T-helper 17 cell (primary cell): ENCODE measurements at places on chromosomes 4 and X.

- no peak for DNase-seq
Measured at GRCh38 chrX:69038816-69039215, 126.4 kb downstream of the PJA1 start.

DNA sequence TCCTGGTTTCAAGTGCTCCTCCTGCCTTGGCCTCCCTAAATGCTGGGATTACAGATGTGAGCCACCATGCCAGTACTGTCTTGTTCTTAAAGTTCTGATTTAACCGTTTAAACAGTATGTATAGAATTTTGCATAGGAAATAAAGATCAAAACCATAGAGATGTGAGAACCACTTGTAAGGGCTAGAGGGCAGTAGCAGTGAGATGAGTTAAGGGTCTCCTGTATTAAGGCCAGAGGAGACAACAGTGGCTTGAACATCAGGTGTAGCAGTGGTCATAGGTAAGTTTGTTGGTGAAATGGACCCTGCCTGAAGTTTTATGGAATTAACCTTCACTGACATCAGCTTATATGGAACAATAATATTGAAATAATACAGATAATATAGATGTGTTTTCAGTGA lies 155.7 kb downstream of the SLC4A4 start:
- DNase-seq: no peak

DNA sequence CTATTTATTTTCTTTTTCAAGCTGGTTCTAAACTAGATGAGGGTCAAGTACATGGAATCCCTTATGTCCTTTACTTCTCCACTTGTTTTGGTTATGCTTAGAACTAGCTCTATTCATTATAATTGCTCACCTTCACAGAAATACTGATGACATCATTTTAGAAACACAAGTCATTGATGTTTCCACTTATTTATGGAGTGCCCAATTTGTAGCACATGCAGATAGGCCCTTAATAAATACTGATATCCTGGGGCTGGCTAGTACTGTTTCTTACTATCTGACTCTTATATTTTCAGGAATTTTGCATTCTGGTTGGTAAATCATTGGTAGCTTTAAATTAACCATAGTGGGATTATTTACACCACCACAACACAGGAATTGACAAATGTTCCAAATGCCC lies 112.2 kb downstream of the NAA11 start:
- DNase-seq: no peak

GRCh38 chr4:83609365-83609764 lies 73.5 kb downstream of the GPAT3 start:
- DNase-seq: no peak

- no peak for DNase-seq
Measured at GRCh38 chr4:40409835-40410234, 74.7 kb downstream of the CHRNA9 start.

DNA sequence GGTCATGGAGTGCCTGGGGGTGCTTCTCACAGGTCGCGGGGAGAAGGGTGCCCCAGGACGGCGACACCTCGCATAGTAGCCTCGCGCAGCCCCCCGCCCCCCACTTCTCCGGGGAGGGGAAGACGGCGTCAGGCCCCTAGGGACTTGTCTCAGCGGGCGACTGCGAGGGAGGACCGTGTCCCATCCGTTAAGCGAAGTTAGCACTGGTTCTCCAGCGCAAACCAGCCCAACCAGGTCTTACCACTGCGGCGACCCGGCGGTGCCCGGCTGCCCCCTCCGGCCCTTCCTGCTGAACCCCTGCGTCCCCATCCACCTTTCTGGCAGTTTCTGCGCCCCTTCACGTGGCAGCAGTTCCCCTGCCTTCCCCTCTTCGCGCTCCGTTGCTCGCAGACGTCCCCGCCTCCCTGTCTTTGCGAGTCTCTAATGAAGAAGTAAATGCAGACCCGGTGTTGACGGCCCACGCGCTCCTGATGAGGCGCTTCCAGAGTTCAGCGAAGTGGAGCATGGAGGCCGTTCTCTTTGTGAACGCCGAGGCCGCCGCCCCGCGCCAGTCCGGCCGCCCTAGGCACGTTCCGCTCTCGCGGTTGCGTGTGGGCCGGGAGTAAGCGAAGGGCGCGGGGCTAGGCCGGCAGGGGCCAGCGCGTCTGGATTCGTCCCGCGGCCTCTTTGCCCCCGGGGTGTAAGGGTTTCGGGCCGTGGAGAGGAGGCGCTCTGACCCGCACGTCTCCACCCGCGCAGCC lies 3.0 kb downstream of the SLIT2 start:
- no peak for DNase-seq
